NCI-H1930 (cell line): ENCODE measurements at places on chromosomes 12 and 14.

GRCh38 chr14:65290830-65291229 is 121.7 kb upstream of the FUT8 start:
- DNase-seq: no peak

GRCh38 chr12:121145221-121145620 is 12.5 kb downstream of the P2RX7 start:
- no peak for DNase-seq

GRCh38 chr14:54457609-54457996 is 16.4 kb upstream of the CNIH1 start:
- no peak for DNase-seq

DNA sequence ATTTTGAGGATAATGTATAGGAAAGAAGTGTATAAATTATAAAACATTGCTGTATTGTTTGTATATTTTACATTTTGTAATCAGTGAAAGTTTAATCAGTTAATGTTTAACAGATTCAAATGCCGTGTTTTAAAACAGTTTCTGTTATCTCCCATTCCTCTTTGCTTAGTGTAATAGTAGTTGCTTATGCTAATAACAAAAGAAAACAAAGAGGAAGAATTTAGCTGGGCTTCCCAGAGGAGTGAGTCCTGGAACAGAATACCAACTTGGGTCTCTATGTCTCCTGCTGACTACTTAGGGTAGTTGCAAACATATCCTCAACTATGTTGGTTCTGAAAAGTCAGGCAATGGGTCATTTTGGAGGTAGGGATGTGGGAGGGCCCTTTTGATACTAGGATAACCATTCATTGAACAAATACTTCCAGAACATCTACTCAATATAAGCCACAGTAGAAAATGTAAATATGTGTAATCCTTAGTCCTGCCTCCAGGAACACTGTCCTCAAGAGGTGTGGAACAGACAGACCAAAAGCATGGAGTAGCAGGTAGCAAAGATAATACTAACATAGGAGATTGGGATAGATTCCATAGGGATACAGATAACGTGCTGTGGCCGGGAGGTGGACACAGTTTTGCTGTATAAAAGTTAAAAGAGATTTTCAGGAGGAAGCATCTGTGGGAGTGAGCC is 36.1 kb upstream of the EVL start:
- DNase-seq: no peak

- DNase-seq: no peak
Observed at GRCh38 chr12:117067016-117067415, 32.2 kb downstream of the TESC start.

DNA sequence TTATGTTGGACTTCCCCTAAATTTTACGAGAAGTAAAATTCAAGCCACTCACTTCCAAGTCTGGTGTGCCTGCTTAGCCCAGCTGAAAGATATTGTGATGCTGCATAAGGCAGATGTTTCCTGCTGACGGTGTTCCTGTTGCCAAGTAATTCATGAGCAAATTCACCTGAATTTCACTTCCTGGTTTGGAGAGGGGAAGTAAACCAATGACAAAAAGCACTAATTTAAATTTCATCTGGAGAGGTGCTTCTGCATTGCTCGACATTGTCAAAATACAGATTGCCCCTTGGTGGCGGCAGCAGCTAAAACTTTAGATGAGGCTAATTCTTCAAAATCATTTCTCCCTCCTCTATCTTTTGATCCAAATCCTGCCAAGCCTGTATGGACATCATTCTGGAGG is 281.1 kb downstream of the AACS start:
- no peak for DNase-seq
